Natural killer cell treated with Interleukin-12 subunit alpha and Interleukin-12 subunit beta and Interleukin-15 and Interleukin-18, amount 100 ng/mL, for 72 hours (primary cell): ENCODE measurements at places on chromosomes 13 and 19. TPM values are rescaled to one million over a fixed set of nuclear protein-coding genes. Genes with fewer than 3 reads are reported as not detected.

The RPL18 gene
- 1,029 TPM for total RNA-seq

The SIX5 gene
- total RNA-seq = 3.0 TPM

The PDX1 gene
- total RNA-seq = not detected

The CEACAM16 gene
- total RNA-seq = not detected

The PSG2 gene
- not detected for total RNA-seq

The BRME1 gene
- total RNA-seq = 3.7 TPM

The TSKS gene
- total RNA-seq = 0.53 TPM

The MED25 gene
- total RNA-seq = 48.0 TPM

The ZNF304 gene
- total RNA-seq = 9.8 TPM

The ZNF28 gene
- total RNA-seq = 11.3 TPM

The GPR12 gene
- total RNA-seq = not detected

DNA sequence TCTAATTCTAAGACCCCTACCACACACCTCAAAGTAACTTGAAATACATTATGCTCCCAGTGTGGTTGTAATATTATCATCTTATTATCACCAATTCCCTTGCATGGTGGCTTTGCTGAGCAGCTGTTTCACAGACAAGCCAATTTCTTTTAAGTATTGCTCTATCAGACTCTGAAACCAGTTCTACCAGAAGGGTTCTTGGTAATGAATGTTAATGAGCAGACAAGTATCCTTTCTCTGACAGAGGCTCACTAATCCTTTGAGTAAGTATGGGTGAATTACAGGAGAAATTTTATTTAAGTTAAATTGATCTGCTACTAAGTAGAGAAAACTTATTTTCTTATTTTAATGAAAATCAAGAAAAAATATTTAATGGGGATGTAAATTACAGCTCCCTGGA lies 326.0 kb downstream of the GPC6 start:
- H3K27ac ChIP-seq = no peak overlapping the region
- no peaks in the 10 kb centered on the region for H3K36me3 ChIP-seq
- DNase-seq = no peak
- no peaks in the 10 kb centered on the region for H3K4me1 ChIP-seq
- H3K27me3 ChIP-seq = no peaks in the 10 kb centered on the region

- no peaks in the 10 kb centered on the region for H3K27me3 ChIP-seq
- no peak for DNase-seq
- no peak overlapping the region for H3K4me3 ChIP-seq
Observed at GRCh38 chr19:43607238-43608205, 4.4 kb upstream of the SRRM5 start.

DNA sequence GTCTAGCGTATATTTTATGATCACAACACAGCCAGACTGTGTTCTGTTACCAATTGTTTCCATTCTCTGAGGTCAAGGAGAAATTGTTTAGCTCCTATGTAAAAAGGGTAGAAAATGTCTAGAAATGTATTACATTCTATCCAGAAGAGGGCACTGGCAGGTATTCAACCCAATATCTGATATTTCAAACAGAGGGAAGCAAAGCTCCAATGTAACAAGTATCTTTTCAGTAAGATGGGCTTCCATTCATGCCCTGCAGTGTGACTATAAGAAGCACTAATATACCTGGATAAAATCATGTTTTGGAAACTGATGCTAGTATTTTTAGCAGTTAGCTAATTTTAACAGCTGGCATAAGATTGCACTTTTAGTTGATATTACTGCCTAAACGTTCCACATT lies 312.7 kb downstream of the FGF14 start:
- no peaks in the 10 kb centered on the region for H3K36me3 ChIP-seq
- DNase-seq = no peak
- no peaks in the 10 kb centered on the region for H3K27me3 ChIP-seq
- no peaks in the 10 kb centered on the region for H3K4me1 ChIP-seq
- H3K4me3 ChIP-seq = no peak overlapping the region
- H3K27ac ChIP-seq = no peak overlapping the region

- no peak overlapping the region for H3K4me3 ChIP-seq
- no peaks in the 10 kb centered on the region for H3K27me3 ChIP-seq
- no peak for DNase-seq
- H3K27ac ChIP-seq = no peak overlapping the region
Observed at GRCh38 chr13:113809934-113810333, 50.9 kb downstream of the TMEM255B start.

GRCh38 chr19:34475026-34475974 lies 6.3 kb upstream of the WTIP start:
- no peak overlapping the region for H3K27ac ChIP-seq
- no peak for DNase-seq
- H3K4me1 ChIP-seq = no peaks in the 10 kb centered on the region
- peaks cover 14% of the 10 kb centered on the region for H3K36me3 ChIP-seq

- H3K4me3 ChIP-seq = no peak overlapping the region
- no peaks in the 10 kb centered on the region for H3K36me3 ChIP-seq
- no peaks in the 10 kb centered on the region for H3K27me3 ChIP-seq
- DNase-seq = no peak
- H3K4me1 ChIP-seq = no peaks in the 10 kb centered on the region
Observed at GRCh38 chr19:15487038-15487437, 7.7 kb upstream of the PGLYRP2 start.

- H3K4me1 ChIP-seq = peaks cover 58% of the 10 kb centered on the region
- H3K4me3 ChIP-seq = no peak overlapping the region
- no peaks in the 10 kb centered on the region for H3K27me3 ChIP-seq
- DNase-seq = peak; percentile 59
- H3K27ac ChIP-seq = no peak overlapping the region
Observed at GRCh38 chr13:114099918-114100445, 32.4 kb downstream of the RASA3 start.

- H3K36me3 ChIP-seq = no peaks in the 10 kb centered on the region
- DNase-seq = no peak
Observed at GRCh38 chr13:101673360-101674105, 221.1 kb downstream of the ITGBL1 start.

DNA sequence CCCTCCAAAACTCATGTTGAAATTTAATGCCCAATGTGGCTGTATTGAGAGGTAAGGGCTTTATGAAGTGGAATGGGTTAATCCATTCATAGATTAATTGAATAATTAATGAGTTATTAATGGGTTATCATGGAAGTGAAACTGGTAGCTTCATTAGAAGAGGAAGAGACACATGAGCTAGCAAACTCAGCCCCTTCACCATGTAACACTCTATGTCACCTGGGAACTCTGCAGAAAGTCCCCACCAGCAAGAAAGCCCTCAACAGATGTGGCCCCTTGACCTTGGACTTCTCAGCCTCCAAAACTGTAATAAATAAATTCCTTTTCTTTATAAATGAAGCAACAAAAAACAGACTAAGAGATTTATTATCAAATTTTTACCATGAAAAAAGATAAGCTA lies 223.5 kb downstream of the KLF12 start:
- DNase-seq = no peak
- H3K36me3 ChIP-seq = no peaks in the 10 kb centered on the region
- no peaks in the 10 kb centered on the region for H3K27me3 ChIP-seq
- no peak overlapping the region for H3K4me3 ChIP-seq
- peaks cover 19% of the 10 kb centered on the region for H3K4me1 ChIP-seq

GRCh38 chr19:8387688-8388611 lies 2.2 kb upstream of the RAB11B start:
- H3K4me1 ChIP-seq = peaks cover 22% of the 10 kb centered on the region

DNA sequence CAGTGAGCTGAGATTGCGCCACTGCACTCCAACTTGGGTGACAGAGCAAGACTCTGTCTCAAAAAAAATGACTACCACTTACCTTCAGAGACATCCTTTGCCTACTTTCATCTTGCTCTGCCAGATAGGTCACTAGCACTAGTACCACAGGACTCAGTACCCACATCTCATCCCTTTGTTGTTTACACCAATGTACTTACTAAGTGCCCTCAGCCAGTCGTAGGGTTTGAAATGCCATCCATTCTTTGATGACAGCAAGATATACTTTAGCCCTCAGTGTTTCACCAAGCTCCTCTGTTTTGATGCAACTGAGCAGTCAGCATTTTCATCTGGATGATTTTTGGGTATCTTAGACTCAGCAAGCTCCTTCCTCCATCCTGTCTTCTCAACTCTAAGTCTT lies 6.1 kb downstream of the URAD start:
- no peaks in the 10 kb centered on the region for H3K36me3 ChIP-seq
- H3K4me1 ChIP-seq = no peaks in the 10 kb centered on the region
- H3K27ac ChIP-seq = no peak overlapping the region
- peaks cover 64% of the 10 kb centered on the region for H3K27me3 ChIP-seq

DNA sequence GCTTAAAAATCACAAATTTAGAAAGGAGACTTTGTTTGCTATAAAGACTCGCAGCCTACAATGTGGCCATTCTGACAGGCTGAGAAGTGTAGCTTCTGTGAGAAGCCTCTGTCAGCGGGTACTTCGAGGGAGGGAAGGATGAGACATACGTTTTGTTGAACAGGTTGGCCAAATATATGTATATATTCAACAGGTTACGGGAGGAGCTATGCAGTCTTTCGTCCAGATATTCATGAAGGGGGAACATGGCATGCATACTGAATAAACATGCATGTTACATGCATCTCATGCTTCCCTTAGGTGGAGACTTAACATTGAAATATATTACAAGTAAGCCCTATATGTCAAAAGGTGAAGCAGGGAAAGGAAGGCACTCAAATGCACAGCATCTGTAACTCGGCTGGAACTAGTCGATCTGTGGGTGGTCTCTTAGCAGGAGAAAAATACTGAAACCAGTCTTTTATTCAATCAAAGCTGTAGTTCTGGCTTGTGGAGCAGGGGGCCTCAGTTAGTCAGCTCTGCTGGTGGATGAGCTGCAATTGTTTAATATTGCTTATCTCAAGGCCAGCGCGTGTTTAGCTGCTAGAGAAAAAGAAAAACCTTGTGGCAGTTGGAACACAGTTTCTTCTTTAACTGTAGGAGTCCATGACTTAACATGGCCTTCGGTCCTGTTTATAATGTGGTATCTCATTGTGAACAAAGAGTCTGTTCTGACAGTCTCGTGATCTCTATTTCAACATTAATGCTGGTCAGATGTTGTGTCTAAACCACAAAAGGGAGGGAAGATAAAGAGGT lies 94.3 kb downstream of the FAM216B start:
- peaks cover 7% of the 10 kb centered on the region for H3K36me3 ChIP-seq
- no peak overlapping the region for H3K27ac ChIP-seq
- H3K27me3 ChIP-seq = peaks cover 19% of the 10 kb centered on the region
- no peaks in the 10 kb centered on the region for H3K4me1 ChIP-seq

GRCh38 chr19:38661996-38662395 lies 14.5 kb downstream of the ACTN4 start:
- DNase-seq = no peak
- H3K36me3 ChIP-seq = peaks cover 7% of the 10 kb centered on the region
- peaks cover 84% of the 10 kb centered on the region for H3K4me1 ChIP-seq

DNA sequence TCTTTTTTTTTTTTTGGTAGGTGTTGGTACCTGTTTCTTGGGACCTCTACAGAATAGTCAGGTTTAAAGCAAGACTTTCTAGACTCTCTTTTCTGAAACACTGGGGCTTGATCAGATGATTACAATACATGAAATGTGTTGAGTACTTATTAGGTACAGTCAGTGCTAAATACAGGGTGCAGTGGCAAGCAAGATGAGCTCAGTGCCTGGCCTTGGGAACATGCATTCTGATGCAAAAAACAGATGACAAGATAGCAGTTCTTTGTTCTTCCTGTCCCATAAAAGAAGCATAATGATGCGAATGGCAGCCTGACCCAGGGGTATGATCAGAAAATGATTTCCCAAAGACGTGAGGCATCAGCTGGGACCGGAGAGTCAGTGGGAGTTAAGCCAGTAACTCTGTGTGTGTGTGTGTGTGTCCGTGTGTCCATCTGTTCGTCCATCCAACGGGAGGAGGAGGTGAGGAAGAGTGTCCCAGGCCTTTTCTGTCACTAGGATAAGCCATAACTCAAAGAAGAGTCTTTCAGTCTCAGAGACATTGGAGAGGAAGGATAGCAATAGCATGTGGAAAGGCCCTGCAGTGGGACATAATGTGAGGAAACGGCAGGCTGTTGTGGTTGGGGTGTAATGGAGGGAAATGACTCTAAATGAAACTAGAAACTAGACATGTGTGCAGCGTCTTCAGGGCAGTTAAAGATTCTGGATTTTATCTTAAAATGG lies 32.2 kb downstream of the SLAIN1 start:
- peak overlapping the region; percentile 82 for H3K27ac ChIP-seq
- H3K27me3 ChIP-seq = no peaks in the 10 kb centered on the region
- peak; percentile 73 for DNase-seq
- H3K4me1 ChIP-seq = peaks cover 23% of the 10 kb centered on the region
- H3K36me3 ChIP-seq = peaks cover 4% of the 10 kb centered on the region

DNA sequence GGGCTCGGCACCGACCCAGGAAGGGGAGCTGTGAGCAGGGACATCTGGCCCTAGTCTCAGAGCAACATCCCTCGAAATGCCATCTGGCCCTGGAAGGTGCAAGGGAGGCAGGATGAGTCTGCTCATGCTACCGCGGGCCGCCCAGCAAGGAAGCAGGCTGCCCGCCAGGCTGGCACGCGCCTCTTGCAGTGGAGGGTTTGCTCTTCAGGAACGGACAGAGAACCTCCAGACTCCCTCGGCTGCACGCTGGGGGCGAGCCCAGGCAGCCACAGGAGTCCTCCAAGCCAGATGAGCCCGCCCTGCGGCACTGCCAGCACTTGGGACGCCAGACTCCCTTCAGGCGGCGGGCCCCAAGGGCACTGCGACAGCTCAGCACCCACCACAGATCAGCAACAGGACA lies 10.1 kb upstream of the ATP8B3 start:
- H3K36me3 ChIP-seq = no peaks in the 10 kb centered on the region
- DNase-seq = no peak
- no peaks in the 10 kb centered on the region for H3K27me3 ChIP-seq
- no peak overlapping the region for H3K4me3 ChIP-seq
- H3K4me1 ChIP-seq = no peaks in the 10 kb centered on the region

- no peaks in the 10 kb centered on the region for H3K27me3 ChIP-seq
- peak; percentile 89 for DNase-seq
- H3K27ac ChIP-seq = peak within 1 kb of the TSS; percentile 88
- peaks cover 22% of the 10 kb centered on the region for H3K4me1 ChIP-seq
Observed at GRCh38 chr19:7636691-7637373, at the start of gene STXBP2. STXBP2 (plus strand) TSS chr19:7637110; CDS start chr19:7637150, 40 bp downstream.

DNA sequence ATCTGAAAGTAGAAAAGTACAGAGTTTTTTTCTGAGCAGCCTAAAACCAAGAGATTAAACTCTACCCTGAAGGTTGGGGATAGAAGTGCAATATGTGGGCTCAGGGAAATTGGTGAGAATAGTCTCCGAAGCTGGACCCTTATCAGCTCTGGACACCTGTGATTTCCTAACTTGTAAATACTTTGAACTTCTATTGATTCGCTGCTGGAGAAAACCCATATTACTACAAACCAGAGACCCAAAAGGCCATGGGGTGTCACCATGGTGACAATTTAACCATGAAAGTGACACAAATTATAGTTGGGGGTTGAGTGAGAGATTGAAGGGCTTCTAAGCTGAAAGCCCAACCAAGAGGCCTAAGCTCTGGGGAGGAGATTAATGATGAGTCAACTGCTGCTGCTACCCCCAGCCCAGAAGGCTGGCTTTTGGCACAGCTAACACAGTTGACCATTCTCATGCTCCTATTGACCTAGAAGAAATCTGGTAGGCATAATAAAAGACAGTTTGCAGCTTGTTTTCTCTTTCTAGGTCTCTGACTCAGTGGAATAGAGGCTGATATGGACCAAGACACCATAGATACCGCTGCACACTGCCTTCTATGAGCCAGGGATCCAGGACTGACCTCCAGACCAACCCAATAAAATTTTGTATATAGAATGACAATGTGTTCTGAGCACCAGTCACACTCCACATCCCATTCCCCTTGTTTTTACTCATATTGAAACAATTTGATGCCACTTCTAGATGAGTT lies 131.9 kb upstream of the FNDC3A start:
- no peak for DNase-seq
- H3K27ac ChIP-seq = no peak overlapping the region
- H3K36me3 ChIP-seq = no peaks in the 10 kb centered on the region
- no peaks in the 10 kb centered on the region for H3K27me3 ChIP-seq
- H3K4me1 ChIP-seq = no peaks in the 10 kb centered on the region
- no peak overlapping the region for H3K4me3 ChIP-seq
